Smooth muscle cell of the brain vasculature (primary cell): ENCODE measurements at places on chromosomes 6 and 20.

DNA sequence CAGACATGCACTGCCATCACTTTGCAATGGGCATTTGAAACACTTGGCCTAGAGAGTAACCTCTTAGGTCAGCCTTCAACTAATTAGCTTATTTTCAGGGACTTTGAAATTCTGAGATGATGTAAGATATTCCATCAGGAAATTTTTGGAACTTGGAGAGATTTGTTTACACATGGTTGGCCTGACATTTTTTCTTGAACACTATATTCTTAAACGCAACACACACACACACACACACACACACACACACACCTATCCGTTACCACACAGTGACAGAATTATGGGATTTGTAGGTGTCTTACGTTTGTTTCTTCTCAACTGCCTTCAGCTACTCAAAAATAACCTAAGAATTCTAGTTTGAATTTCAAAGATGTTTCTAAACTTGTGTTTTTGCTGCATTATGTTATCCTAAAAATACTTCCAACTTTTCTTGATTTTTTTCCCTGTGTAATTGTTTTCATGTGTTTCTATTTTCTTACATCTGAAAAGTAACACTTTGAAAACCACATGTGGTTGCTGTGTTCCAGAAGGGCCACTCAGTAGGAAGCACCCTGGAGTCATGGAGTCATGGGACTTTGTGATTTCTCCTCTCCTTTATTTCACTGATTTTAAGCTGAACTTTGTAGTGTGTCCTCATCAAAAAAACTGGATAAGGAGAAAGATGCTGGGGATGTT is 31.9 kb downstream of the MARCKS start:
- DNase-seq, result no peak

DNA sequence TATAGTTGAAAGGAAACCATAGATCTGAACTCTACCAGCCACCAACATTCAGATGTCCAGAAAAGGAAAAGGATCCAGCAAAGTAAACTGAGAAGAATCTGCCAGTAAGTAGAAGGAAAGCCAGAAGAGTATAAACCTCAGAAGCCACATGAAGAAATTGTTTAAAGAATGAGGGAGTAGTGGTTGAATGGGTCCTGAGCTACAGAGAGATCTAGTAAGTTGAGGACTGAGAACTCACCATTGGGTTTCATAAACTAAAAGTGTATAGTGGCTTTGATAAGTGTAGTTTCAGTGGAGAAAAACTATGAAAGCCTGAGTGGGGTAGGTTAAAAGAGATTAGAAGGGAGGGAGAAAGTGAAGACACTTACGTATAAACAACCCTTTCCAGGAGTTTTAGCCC is 32.0 kb upstream of the SUMO4 start:
- DNase-seq, result no peak

DNA sequence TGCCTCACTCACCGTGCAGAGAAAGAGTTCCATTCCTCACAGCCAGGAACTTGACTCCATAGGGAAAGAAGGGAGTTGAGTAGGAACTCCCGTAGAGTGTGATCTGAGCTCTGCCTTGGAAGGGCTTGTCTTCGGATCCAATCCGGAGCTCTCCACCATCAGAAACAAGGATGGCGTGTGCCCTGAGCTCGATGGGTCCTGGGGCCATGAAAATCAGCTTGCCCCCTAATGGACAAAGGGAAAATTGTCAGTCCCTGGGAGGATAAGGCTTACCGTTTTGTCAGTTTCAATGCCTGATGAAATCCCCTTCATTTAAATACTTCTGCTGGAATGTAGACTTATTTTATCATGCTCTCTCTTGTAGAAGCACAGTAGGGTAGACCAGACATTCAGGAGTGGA is 153.3 kb downstream of the PKHD1 start:
- DNase-seq, result no peak

- DNase-seq, result no peak
These were observed 32.7 kb upstream of the CCR6 start for GRCh38 chr6:167090171-167090570.

DNA sequence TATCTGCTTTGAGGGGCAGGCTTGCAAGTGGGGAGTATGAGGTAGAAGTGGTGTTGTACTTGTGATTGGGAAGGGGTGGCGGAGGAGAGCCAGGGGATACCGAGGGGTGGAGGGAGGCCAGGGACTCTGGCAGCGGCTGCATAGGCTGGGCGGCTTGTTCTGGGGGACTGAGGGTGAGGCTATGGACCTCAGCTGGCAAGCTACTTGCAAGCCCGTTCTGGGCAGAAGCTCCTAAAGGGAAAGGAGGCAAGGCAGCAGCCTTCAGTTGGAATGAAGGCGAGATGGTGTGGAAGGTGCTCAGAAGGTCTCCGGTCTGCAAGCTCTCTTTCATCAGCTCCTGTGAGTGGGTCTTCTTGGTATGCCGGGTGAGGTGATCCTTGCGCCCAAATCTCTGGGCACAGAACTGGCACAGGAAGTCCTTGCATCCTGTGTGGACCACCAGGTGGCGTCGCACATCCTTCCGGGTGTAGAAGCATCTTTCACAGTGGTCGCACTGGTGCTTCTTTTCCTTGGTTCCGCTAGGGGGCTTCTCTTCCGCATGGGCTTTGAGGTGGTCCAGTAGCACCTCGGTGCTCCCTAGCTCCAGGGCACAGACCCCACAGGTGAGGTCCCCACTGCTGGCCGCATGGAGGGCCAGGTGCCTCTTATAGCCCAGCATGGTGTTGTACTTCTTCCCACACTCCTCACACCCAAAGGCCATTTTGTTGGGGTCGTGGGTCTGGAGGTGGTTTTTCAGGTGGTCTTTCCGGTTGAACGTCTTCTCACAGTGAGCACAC is 66.0 kb downstream of the PLAGL1 start:
- DNase-seq, result peak; percentile 17

DNA sequence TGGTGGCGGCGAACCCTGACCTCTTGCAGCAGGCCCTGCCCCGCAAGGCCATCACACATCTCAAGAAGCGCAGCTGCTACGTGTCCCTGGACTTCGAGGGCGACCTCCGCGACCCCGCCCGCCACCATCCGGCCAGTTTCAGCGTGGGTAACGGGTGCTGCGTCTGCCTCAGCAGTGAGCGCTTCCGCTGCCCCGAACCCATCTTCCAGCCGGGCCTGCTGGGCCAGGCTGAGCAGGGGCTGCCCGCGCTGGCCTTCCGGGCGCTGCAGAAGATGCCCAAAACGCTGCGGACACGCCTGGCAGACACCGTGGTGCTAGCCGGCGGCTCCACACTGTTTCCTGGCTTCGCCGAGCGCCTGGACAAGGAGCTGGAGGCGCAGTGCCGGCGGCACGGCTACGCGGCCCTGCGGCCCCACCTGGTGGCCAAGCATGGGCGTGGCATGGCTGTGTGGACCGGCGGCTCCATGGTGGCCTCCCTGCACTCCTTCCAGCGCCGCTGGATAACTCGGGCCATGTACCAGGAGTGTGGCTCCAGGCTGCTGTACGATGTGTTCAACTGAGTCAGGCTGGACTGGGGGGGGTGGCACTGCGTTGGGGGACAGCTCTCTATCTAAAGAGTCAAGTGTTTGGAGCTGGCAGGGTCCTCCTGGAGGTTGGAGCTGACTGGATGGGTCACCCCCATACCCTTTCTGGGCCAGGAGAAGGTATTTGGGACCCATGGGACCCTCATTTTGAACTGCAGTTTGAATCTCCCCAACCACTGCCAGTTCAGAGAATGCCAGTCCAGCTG is 1.1 kb downstream of the ACTL10 start:
- no peak for DNase-seq

DNA sequence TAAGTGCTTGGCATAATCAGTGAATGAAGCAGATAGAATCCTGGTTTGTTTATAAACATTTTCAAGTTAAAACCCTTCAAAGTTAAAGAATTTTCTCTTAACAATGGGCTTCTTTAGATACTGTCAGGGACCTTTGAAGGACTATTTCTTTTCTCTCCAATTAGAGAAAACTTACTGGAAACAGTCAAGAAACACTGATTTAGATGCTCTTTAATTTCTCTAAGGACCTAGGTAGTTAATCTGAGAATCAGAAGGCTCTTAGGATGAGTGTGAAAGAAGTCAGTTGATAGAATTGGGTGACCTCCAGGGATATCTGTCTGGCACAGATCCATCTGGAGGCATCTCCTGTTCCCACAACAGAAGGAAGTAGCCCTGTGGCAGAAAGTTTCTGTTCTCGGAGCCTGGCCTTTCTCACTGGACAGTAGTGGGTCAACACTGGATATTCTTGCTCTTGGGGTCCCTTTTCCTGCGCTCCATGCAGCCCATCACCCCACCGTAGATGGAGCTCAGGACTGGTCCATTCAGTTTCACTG is 22.5 kb downstream of the KIAA0408 start:
- no peak for DNase-seq

DNA sequence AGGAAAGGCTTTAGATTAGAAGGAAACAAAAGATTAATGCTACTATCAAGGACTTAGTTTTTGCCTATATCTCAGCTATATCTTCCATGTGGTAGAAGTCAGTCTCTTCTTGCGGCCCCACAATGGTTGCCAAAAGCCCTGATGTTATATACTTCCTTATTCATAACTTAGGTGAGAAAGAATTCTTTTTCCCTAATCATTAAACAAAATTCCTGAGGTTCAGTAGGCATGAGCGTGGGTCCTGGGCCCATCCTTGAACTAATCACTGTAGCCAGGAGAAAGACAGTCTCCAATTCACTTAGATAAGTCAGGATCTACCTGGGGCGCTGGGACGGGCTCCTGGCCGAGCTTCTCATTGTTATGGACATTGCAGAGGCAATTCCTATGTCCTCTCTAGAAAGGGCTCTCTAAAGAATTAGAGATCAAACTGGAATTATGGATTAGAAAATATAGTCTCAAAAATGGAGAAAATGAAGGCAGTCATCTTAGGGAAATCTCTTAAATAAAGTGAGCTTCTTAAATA is 134.3 kb downstream of the KIF6 start:
- no peak for DNase-seq

DNA sequence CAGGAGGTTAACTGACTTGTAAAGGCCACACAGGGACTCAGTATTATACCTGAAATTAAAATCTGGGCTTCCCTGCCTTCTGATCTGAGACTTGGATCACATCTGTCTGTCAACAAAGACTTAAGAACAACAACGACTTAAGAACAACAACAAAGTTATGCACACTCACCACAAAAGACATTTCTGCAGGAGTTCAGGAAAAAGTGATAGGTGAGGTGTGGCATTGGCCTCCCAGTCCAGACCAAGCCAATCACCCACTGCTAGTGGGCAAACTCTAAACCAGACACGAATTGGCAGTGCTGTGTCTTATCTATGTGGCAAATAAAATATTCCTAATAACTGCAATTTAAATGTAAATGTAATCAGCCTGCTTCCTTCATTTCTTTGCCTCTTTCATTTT is 61.3 kb downstream of the PRDM1 start:
- DNase-seq, result no peak

- DNase-seq, result no peak
These were observed 44.8 kb upstream of the FABP7 start for GRCh38 chr6:122734529-122735395.

- DNase-seq, result no peak
These were observed 15.3 kb downstream of the GFOD1 start for GRCh38 chr6:13472099-13472498.

DNA sequence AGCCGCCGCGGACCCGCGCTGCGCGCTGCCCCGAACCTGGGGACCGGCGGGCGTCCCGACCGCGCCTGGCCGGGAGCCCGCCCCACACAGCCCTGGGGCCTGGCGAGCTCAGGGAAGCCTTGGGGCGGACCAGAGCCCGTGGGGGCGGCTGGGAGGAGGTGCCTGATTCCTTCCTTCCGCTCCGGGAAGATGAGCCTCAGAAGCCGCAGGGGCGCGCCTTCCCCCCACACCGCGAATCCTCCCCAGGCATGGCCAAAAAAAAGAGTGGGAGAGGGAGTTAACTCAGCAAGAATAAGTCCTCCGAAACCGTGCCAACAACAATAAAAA is at the start of gene CBLN4:
TSS of gene CBLN4 (minus strand) at position 131 of the 327 bp plus-strand sequence. CDS start 1,348 bp downstream, outside the sequence.
- no peak for DNase-seq

- no peak for DNase-seq
These were observed 557 bp upstream of the DHX35 start for GRCh38 chr20:38961530-38962043.

DNA sequence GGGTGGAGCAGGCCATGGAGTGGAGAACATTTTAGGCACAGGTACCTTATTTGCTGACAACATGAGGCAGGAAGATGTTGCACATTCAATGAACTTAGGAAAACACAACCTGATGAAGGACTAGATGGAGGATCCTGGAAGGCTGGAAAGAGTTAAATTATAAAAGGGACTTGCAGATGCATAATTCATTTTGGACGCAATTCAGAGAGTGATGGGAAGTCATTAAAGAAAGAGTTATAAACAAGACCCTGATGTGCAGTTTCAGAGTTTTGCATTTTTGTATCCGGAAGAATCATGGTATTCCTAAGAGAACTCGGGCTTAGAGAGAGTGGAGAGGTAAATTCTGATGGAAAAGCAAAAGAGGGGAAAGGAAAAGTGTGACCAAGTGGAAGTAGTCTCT is 104.5 kb downstream of the TSHZ2 start:
- DNase-seq, result no peak

GRCh38 chr20:19074828-19075516 is 137.5 kb upstream of the SLC24A3 start:
- DNase-seq, result no peak

- no peak for DNase-seq
These were observed 7.5 kb upstream of the PHACTR1 start for GRCh38 chr6:12709116-12709515.

DNA sequence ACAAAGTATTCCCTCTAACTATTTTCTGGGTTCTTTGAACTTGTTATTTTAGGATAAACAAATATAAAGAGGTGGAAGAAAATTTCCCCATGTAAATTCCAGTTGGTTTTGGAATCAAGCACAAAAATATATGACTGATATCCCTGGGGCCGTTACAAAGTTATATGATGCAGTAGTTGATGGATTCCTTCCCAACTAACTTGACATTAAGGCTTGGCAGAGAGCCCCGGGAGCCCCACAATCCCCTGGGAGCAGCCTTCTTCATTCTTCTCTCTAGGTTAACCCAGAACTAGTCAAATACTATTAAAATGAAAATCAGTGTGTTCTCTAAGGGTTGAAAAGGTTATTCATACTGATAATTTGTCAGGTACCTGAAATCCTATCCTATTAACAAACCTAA is 508.9 kb upstream of the SOX4 start:
- DNase-seq, result no peak
